ENCODE measurements at places on chromosomes 3 and 15.

DNA sequence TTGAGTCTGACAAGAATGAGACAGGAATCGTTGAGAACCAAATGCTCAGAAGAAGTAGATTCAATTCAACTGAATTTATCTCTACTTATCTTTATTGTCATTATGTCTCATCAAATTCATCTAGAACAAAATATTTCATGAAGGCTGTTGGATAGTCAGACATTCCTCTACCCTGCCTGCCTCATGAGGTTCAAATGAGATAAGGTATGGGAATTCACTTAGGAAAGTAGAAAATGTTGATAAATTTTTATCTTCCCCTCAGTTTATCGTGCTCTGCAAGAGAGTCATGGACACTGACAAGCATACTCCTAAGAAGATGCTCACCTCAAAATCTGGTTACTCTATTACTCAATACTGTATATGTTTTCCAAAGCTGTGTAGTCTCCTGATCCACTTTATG is 149.7 kb upstream of the CDIN1 start:
- DNase-seq, result no peak

DNA sequence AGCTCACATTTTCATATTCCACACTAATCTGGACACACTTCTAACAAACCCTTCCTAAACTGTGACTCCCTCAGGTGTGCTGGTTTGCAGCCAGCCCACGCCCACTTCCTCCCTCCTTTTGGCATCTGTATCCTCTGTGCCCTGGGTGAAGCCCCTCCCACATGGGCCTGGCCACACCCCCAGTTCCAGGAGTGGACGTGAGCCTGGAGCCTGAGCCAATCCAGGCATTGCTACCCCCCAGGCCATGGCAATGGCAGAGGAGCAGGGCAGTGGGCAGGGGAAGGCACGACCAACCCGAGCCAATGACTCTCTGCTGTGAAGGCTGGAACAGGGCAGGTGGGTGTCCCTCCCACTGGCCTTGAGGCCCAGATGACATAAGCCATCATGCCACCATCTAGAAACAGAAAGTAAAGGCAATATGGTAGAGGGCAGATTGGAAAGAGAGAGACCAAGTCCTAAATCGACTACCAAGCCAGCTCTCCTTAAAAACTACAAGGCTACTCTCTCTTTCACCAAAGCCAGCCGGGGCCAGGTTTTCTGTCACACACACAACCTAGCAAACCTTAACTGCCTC is 18.6 kb downstream of the FAM174B start:
- DNase-seq, result no peak

- DNase-seq, result no peak
These were observed 54.3 kb upstream of the SGO1 start for GRCh38 chr3:20240154-20240883.

- DNase-seq, result no peak
These were observed 24.8 kb upstream of the NOX5 start for GRCh38 chr15:68989541-68990230.

DNA sequence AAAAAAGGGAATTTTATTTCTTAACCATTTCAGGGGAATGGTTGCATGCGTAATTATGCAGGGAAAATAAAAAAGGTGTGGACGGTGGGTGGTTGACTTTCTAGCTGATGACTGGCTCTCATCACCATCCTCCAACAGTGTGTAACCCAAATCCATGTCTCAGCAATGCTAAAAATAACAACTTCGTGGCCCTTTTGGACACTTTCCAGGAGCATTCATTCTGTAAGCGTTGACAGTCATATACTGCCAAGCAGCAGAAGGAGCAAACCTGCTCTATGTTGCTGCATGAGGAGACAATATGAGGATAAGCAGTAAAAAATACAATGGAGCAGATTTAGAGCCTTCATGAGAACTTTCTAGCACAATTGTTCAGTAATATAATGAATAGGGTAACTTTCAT is 189.1 kb downstream of the ANXA2 start:
- DNase-seq, result no peak

DNA sequence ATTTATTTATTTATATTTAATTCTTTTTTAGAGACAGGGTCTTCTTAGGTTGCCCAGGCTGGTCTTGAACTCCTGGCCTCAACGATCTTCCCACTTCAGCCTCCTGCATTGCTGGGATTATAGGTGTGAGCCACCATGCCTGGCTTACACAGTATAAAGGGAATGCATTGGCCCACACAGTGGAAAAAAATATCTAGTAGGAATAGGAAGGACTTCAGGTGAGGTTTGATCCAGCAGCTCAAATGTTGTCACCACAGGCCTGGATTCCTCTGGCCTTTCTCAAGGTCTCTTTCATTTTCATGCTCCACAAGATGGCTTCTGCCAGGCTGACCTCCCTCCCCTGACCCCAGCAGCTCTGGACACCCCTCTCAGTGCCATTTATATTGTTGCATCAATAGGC is 2.1 kb upstream of the SPTBN5 start:
- no peak for DNase-seq

DNA sequence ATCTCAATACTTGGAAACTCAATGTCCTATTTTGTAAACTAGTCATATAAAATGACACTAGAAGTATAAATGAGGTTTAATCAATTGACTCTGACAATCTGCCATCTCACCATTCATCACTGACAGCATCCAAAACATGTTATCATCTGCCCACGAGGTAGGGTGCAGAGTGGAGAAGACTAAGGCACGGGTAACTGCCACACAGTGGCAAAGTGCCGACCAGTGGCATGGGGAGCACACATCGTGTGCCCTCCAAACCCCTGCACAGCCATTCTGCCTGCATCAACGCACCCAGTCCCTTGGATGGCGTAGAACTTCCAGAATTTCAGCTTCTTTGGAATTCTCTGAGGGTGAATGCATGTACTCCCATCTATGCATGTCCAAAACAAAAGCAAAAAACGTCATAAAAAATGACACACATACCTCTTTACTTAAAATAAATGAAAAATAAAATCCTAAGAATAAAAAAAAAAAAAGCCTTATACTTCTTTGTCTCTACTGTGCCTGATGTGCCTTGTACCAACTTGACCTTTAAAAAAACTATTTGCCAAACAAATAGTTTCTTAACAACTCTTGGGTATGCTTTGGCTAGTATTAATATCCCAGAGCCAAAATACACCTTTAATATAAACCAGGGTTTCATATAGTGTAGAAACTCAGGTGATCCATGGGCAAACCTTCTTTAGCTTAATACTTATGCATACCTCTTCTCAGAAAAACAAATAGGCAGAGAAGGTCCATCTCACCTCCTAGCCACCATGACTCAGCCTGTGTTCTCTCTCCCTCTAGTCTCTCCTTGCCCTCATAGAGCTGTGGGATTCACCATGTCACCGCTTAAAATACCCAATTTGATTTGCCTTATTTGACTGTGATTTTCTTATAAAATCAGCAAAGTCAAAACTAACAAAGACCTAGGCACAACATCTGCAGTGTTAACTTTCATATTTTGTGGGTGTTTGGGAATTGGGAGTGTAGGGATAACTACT is 12.7 kb downstream of the CPOX start:
- no peak for DNase-seq

GRCh38 chr15:92613841-92614240 is 41.7 kb downstream of the FAM174B start:
- DNase-seq, result no peak

DNA sequence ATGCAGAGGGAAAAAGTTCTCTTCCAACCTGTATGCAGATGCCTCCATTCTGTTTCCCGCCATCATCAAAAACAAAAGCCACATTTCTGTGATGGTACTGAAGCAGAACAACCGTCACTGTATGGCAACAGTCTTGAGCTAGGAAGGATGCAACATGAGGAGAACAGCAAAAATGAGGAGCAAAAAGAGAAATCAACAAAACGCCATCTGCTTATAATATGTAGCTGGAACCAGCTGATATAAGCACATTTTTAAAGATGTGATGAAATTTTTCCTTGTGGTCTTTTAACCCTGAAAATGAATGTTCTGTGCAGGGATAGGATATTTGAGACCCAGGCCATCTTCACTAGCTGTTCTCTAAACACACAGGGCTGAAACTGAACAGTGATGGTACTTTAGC is 287.0 kb downstream of the ZIC4 start:
- no peak for DNase-seq

- DNase-seq, result no peak
These were observed 12.2 kb downstream of the RBSN start for GRCh38 chr3:15086699-15087098.

DNA sequence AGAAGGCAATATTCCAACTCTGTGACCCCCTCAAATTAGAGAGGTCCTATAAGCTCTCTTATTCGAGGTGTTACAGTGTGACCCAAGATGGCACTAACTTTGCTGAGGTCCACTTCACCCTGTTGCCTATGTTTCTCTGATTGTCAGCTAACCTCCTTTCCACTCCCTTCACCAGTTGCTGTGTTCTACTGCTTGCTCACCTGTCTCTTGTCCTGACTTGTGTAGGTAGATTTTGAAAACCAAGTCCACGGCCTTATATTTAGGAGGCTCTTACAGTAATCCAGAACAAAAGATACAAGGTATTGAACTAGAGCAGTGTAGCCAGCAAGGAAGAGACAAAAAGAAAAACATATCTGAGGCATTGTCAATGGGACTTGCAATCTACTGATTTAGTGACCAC is 20.1 kb upstream of the GSK3B start:
- DNase-seq, result no peak

- DNase-seq, result no peak
These were observed 218.5 kb upstream of the ROBO1 start for GRCh38 chr3:79986338-79986737.

- peak; percentile 72 for DNase-seq
These were observed at the start of gene MEIS2 for GRCh38 chr15:37100109-37100965. MEIS2 (minus strand) TSS chr15:37100549; CDS start chr15:37099466, 1,083 bp downstream.

DNA sequence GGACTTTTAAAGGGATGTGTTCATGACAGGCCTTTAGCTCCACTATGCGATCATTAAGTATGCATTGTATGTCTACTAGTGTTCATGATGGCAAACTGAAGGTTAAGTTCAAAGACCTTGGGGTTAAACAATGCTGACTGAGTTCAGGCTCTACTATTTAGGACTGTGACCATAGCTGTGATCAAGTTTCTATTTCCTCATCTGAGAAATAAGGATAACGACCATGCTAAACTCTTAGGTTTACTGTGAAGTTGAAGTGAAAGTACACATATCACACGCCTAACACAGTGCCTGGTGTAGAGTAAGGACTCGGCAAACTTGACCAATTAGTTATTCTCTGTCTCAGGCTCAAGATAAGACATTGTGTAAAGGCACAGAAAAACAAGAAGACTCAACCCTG is 243.2 kb downstream of the MBNL1 start:
- DNase-seq, result no peak

DNA sequence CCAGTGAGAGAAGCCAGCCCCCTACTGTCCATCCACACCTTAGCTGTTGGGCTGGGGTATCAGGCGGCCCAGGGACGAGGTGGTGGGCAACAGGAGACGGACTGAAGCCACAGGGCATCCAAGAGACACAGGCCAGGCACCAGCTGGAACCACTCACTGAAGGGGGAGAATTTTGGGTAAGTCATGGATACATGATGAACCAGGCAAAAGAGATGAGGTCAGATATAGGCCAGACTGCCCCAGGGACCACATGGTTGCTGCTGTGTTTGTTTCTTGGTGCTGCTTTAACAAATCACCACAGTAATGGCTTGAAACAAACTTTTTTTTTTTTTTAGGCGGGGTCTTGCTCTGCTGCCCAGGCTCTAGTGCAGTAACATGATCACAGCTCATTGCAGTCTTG is 66.4 kb downstream of the SEMA5B start:
- DNase-seq, result no peak
